ENCODE measurements at places on chromosomes 13 and 19.

DNA sequence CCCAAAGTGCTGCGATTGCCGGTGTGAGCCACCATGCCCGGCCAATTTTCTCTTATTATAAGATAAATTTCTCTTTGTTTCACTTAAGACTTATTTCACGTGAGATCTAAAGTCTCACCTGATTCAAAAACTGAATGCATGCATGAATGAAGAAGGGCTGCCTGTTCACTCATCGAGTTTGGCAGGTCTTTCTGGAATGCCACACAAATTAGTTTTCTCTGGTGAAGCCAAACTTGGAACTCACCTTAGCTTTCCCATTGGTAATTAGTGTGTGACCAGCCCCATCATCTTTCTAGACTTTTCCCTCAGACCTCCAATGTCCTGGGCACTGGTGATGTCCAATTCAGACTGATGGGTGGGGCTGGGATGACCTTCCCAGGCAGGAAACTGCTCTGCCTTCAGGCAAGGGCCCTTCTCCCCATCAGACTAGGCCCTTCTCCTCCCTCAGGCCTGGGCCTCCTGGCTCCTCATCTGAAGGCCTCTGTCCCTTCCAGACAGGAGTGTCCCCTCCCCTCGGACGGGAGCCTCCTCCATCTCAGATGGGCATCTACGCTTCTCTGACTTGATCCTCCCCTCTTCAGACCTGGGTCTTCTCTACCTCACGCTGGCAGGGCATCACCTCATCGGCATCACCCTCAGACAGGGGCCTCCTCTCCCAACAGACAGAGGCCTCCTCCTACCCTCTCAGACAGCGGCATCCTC is 14.4 kb downstream of the C3 start:
- no peak for DNase-seq

DNA sequence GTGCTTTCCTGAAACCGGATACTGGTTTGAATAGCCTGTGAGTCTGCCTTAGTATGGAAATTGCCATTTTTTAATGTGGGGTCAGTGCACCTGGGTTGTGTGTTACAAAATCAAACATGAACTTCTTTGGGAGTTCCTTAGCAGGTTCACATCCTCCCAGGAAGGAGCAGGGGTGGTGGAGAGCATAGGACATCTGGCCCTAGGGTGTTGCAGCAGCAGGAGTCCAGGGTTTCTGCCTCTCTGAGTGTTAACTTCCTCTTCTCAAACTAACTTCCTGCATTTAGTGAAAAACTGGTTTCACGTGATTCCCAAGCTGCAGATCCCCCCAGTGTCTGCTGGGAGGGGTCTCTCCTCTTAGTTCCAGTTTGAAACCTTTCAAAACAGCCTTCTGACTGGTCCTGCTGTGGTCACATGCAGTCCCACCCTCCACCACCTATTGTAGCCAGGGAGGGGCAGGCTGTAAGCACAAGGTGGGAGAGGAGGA is 7.2 kb downstream of the RNASEH2B start:
- no peak for DNase-seq

DNA sequence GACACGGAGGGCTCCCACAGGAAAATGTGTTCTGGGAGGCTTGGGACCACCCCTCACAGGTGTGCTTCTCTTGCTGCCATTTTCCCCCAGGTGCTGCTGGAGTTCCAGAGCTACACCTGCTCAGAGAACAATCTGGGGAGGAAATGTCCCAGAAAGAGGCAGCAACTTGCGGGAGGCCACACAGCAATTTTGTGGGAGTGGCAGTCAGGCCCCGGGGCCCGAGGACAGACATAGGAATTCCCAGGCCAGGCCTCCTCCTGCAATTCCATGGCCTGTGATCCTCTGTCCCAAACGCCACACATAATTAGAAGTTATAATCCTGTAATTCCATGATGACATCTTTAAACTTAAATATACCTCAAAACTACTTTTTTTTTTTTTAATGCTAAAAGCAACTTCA is 1.8 kb downstream of the RHPN2 start:
- DNase-seq, result no peak

GRCh38 chr19:31316201-31316951 is 32.9 kb downstream of the TSHZ3 start:
- no peak for DNase-seq

GRCh38 chr13:19632915-19633478 is 462 bp upstream of the MPHOSPH8 start:
- no peak for DNase-seq

DNA sequence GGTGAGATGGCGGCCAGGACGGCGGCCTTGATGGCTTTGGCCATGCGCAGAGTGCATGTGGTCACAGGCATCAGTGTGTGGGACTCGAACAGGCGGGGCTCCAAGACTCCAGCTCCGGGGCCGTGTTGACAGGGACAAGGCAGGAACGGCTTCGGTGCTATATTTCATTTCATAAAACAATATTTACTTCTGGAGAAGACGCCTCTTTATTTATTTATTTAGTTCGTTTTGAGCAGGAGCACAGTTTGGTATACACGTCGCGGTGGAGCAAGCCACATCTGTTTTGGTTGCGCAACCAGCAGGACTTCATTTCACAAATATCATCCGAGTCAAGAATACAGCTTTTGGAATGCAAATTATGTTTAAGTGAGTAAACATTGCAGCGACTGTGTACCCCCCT is 166.7 kb upstream of the TSHZ3 start:
- DNase-seq, result no peak

DNA sequence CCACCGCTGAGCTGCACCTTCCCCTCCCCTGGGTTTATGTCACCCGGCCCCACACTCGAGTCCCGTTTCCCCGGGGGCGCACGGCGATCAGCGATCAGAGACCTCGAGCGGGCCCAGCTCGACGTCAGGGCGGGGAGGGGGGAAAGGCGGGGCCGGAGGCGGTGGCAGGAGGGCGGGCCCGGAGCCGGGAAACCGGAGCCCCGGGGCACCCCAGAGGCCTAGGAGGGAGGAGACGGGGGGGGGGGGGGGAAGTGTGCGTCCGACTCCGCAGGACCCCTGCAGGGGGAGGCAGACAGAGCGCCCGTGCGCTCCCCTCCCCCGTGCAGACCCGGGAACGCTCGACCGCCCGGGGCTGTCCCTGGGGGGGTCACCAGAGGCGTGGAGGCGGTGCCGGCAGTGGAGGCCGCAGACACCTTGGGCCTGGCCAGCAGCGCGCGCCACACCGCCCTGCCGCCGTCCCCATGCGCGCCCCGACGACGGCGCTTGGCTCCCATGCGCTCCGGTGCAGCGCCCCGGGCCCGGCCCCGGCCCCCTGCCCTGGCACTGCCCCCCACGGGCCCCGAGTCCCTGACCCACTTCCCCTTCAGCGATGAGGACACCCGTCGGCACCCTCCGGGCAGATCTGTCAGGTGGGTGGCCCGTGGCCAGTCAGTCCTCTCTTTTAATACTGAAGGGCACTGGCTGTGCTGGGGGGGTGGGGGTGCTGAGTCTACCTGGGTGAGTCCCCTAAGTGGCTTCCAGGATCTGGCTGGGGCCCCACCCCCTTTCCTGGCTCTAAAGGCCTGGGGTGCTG is 11.8 kb downstream of the PDE4A start:
- peak; percentile 59 for DNase-seq

DNA sequence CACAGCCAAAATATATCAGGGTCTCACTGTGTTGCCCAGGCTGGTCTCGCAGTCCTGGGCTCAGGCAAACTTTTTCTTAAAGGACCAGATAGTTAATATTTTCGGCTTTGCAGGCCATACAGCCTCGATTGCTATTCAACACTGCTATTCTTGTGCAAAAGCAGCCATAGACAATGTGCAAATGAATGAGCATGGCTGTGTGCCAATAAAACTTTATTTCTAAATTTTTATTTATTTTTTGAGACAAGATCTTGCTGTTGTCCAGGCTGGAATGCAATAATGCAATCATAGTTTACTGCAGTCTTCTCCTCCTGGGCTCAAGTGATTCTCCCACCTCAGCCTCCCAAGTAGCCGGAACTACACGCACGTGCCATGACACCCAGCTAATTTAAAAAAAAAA is 8.2 kb upstream of the PGLS start:
- DNase-seq, result no peak

GRCh38 chr19:27777726-27778125 is 1435.2 kb downstream of the UQCRFS1 start:
- no peak for DNase-seq

DNA sequence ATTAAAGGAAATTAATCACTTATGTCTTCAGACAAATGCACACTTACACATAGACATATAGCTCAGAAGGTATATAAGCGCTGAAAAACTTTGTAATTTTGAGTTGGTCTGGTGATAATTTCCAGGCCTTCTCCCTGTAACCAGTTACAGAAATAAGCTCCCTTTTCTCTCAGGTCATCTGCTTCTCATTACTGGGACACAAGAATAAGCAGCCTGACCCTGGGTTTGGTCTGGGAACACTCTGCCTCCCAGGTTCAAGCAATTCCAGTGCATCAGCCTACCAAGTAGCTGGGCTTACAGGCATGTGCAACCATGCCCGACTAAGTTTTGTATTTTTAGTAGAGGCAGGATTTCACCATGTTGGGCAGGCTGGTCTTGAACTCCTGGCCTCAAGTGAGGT is 274.5 kb downstream of the LMO7 start:
- DNase-seq, result no peak

DNA sequence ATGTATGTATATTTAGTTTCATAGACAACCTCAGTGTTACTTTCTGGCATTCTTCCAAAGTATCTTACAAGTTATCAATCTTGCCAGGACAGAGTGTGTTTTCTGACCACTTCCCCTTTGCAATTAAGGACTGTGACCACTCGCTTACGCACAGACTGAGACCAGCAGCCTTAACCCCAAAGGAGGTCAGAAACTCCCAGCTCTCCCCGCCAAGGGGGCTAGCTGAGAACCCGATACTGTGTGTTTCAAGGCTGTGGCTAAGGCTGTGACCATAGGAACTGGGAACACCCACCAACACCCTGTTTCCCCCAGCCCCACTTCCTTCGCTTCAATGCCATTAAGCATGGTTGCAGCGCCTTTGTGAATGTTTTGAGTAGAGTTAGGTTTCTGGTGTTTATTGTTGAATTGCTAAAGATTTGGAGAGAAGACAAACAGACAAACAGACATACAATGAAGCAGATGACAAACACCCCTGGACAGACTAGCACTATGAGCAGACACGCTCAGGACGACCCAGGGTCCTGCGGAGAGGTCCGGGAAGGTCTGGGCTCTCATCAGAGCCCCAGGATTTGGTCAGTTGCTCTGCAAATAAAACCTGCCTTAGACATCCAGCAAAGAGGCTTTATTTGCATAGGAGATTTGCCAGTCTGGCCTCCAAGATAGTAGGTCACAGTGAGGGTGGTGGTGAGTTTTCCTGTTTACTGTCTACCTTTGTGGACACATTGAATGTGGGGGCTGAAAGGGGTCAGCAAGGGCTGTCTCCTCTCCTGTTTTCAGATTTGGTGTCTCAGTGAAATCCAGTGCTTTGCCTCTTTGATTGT is 25.0 kb upstream of the TNFSF11 start:
- DNase-seq, result peak; percentile 32

GRCh38 chr13:53010374-53011105 is 18.1 kb upstream of the OLFM4 start:
- DNase-seq, result no peak

DNA sequence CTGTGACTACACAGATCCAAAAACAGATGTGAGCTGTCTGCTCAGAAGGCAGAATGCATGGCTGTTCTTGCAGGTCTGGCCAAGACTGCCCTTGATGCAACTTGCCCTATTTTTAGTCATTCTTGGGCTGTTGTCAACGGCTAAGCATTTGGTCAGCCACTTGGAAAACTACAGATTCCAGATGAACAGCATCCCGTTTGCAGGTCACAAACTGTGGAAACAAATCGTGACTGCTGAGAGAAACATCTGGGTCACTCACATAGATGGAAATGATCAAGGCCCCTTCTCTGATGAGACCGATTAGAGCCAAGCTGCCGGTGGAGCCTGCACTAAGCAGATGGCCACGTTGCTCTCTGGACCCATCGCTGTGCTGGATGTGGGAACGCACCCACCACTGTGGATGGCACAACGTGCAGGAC is 15.4 kb upstream of the METTL21C start:
- DNase-seq, result no peak

GRCh38 chr19:9735986-9736385 is 32.6 kb downstream of the ZNF846 start:
- DNase-seq, result no peak

- DNase-seq, result no peak
These were observed 5.3 kb upstream of the CNMD start for GRCh38 chr13:52744842-52745375.

DNA sequence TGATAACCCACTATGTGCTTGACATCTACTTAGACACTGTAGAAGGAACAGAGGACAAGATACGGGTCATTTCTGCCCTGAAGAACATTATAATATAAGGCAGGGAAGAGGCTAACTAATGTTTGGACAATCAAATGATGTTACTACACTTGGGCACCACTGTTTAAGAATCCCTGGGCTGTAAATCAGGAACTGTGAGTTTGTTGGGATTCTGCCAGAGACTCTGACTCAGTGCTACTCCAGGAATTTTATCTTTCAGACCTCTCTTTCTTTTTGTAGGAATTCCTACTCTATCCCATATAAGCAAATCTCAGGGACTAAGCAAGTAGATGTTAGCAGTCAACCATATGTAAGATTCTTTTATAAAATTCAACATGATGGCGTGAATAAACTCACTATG is 3.1 kb upstream of the ZNF471 start:
- DNase-seq, result no peak

- DNase-seq, result no peak
These were observed 1.6 kb upstream of the AMH start for GRCh38 chr19:2247433-2248101.

DNA sequence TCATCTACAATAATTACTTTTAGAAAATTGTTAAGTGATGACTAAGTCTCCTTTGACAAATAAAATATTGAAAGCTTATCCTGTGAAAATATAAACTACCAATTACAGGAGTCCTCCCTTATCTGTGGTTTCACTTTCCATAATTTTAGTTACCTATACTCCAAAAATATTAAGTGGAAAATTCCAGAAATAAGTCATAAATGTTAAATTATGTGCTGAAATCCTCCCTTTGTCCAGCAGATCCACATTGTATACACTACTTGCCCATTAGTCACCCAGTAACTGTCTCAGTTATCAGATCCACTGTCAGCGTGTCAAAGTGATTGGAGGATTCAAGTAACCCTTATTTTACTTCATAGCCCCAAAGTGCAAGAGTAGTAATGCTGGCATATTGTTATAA is 98.1 kb downstream of the SERP2 start:
- DNase-seq, result no peak

- no peak for DNase-seq
These were observed 18.2 kb upstream of the PTBP1 start for GRCh38 chr19:778910-779653.

- no peak for DNase-seq
These were observed 36.0 kb downstream of the MBNL2 start for GRCh38 chr13:97257800-97258799.

Measured in memory B cell (primary cell).